CD4-positive, CD25-positive, alpha-beta regulatory T cell (primary cell): ENCODE measurements at places on chromosomes 4 and X. TPM values are rescaled to one million over a fixed set of nuclear protein-coding genes. Genes with fewer than 3 reads are reported as not detected.

SH2D1A gene
- 70.3 TPM for polyA plus RNA-seq

DUSP9 gene
- not detected for polyA plus RNA-seq

ASMT gene
- polyA plus RNA-seq: 0.19 TPM

GLOD5 gene
- not detected for polyA plus RNA-seq

IL13RA2 gene
- polyA plus RNA-seq: not detected

KLF8 gene
- polyA plus RNA-seq: 1.3 TPM

DCAF4L1 gene
- polyA plus RNA-seq: not detected

MRFAP1L1 gene
- 152 TPM for polyA plus RNA-seq

SLC35A2 gene
- polyA plus RNA-seq: 7.4 TPM

HGFAC gene
- polyA plus RNA-seq: not detected

TBX22 gene
- polyA plus RNA-seq: not detected

CLTRN gene
- polyA plus RNA-seq: 0.17 TPM

DNAAF6 gene
- polyA plus RNA-seq: not detected

DGKK gene
- not detected for polyA plus RNA-seq

ERAS gene
- polyA plus RNA-seq: not detected

MAOB gene
- not detected for polyA plus RNA-seq

SLC25A5 gene
- polyA plus RNA-seq: 262 TPM

RHOXF1 gene
- not detected for polyA plus RNA-seq

PDCL2 gene
- polyA plus RNA-seq: not detected

RAB41 gene
- not detected for polyA plus RNA-seq

CT45A6 gene
- not detected for polyA plus RNA-seq

BEX5 gene
- 8.8 TPM for polyA plus RNA-seq

USP17L25 gene
- not detected for polyA plus RNA-seq

PAGE1 gene
- polyA plus RNA-seq: not detected

SMAD1 gene
- polyA plus RNA-seq: 1.2 TPM

RAB9A gene
- polyA plus RNA-seq: 28.5 TPM

TRIM2 gene
- 0.67 TPM for polyA plus RNA-seq

BEX4 gene
- 68.3 TPM for polyA plus RNA-seq

MCTS1 gene
- polyA plus RNA-seq: 57.5 TPM

GTPBP6 gene
- polyA plus RNA-seq: 29.7 TPM

CSAG1 gene
- not detected for polyA plus RNA-seq

GYG2 gene
- polyA plus RNA-seq: not detected

BEND2 gene
- polyA plus RNA-seq: not detected

CACNA1F gene
- not detected for polyA plus RNA-seq

VSIG1 gene
- 17.7 TPM for polyA plus RNA-seq

PNMA6A gene
- polyA plus RNA-seq: 0.11 TPM

CT45A3 gene
- polyA plus RNA-seq: not detected

CFI gene
- polyA plus RNA-seq: not detected

NRK gene
- not detected for polyA plus RNA-seq

TMEM31 gene
- polyA plus RNA-seq: not detected

VCX3B gene
- polyA plus RNA-seq: not detected

MAGEE2 gene
- polyA plus RNA-seq: not detected

F11 gene
- polyA plus RNA-seq: not detected

TGIF2LX gene
- not detected for polyA plus RNA-seq

STK26 gene
- polyA plus RNA-seq: 20.2 TPM

CXCL1 gene
- polyA plus RNA-seq: not detected

ARR3 gene
- polyA plus RNA-seq: not detected

IL2 gene
- polyA plus RNA-seq: not detected

MAGEA1 gene
- not detected for polyA plus RNA-seq

JADE3 gene
- not detected for polyA plus RNA-seq

CCNA2 gene
- polyA plus RNA-seq: 0.61 TPM
